CD4-positive, alpha-beta memory T cell (primary cell): ENCODE measurements at places on chromosomes 12 and 14. TPM values are rescaled to one million over a fixed set of nuclear protein-coding genes. Genes with fewer than 3 reads are reported as not detected.

GRCh38 chr12:47739979-47740378 is 14.7 kb upstream of the ENDOU start:
- H3K4me1 ChIP-seq = peaks cover 29% of the 10 kb centered on the region
- DNase-seq = no peak
- H3K36me3 ChIP-seq = no peaks in the 10 kb centered on the region
- H3K27ac ChIP-seq = no peak overlapping the region
- no peaks in the 10 kb centered on the region for H3K27me3 ChIP-seq

The NFE2 gene
- not detected for polyA plus RNA-seq

The MAP3K9 gene
- polyA plus RNA-seq = 0.47 TPM

DNA sequence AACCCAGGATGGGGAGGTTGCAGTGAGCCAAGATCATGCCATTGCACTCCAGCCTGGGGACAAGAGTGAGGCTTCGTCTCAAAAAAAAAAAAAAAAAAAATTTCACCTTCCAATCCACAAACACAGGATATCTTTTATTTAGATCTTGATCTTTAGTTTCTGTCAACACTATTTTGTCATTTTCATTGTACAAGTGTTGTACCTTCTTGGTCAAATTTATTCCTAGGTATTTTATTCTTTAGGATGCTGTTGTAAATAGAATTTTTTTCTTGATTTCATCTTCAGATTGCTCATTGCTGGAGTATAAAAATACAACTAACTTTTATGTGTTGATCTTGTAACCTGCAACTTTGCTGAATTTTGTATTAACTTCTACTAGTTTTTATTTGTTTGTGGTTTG is 60.8 kb downstream of the ARHGAP5 start:
- no peaks in the 10 kb centered on the region for H3K36me3 ChIP-seq
- H3K27ac ChIP-seq = no peak overlapping the region
- H3K27me3 ChIP-seq = no peaks in the 10 kb centered on the region
- no peak overlapping the region for H3K4me3 ChIP-seq
- no peak for DNase-seq

The SLC38A6 gene
- polyA plus RNA-seq = 8.7 TPM

GRCh38 chr14:106657460-106657859 is 1131.1 kb downstream of the TMEM121 start:
- no peak overlapping the region for H3K4me3 ChIP-seq
- H3K27ac ChIP-seq = no peak overlapping the region
- DNase-seq = peak; percentile 50
- no peaks in the 10 kb centered on the region for H3K36me3 ChIP-seq

- peaks cover 24% of the 10 kb centered on the region for H3K4me1 ChIP-seq
- H3K27me3 ChIP-seq = no peaks in the 10 kb centered on the region
- H3K27ac ChIP-seq = no peak overlapping the region
- no peaks in the 10 kb centered on the region for H3K36me3 ChIP-seq
Measured at GRCh38 chr14:98924046-98924445, 348.0 kb downstream of the BCL11B start.

DNA sequence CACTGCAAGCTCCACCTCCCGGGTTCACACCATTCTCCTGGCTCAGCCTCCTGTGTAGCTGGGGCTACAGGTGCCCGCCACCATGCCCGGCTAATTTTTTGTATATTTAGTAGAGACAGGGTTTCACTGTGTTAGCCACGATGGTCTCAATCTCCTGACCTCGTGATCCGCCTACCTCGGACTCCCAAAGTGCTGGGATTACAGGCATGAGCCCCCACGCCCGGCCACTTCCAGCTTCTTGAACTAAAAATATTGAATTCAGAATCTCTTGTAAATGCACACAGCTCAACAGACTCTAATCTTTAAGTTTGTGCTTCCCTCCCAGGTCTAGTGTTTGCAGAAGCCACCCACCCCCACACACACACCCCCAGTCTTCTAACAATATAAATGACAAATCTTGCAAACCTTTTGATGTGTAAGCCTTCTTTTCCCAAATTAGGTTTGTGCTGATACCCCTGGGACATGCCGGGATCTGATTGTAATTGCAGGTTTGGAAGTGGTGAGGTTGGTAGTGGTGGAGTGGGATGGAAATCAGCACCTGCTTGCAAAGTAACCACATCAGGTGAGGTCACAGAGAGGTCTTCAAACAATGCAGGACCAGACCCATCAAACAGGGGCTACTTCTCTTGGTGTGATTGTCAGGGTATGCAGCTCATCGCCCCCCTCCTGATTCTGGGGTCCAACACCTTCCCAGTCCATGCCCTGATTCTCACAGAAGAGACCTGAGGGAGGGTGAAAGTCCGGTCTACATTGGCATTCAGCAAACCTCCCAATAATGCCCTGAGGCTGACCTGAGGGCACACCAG is 51.4 kb upstream of the GPR132 start:
- no peak overlapping the region for H3K27ac ChIP-seq
- H3K27me3 ChIP-seq = peaks cover 7% of the 10 kb centered on the region
- H3K4me3 ChIP-seq = no peak overlapping the region
- no peak for DNase-seq

DNA sequence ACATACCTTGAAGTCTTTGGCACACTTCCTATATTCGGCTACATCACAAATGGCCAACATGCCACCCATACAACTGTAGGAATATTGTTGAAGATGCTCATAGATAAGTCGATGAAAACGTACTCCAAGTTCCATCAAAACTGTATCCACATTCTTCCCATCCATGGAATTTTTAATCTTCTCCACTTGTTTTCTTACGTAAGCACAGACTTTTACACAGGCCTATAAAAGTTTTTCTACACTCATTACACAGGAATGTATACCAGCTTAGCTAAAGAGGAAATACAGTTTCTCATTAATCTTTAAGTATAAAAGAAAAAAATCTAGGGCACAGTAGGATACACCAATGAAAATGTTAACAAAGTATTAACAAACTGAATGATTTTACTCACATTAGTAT is 59.1 kb downstream of the EXOC5 start:
- H3K4me1 ChIP-seq = no peaks in the 10 kb centered on the region
- H3K36me3 ChIP-seq = peaks cover 9% of the 10 kb centered on the region
- no peaks in the 10 kb centered on the region for H3K27me3 ChIP-seq
- no peak overlapping the region for H3K27ac ChIP-seq
- no peak for DNase-seq

- no peaks in the 10 kb centered on the region for H3K36me3 ChIP-seq
- no peak overlapping the region for H3K27ac ChIP-seq
- H3K27me3 ChIP-seq = no peaks in the 10 kb centered on the region
- no peak overlapping the region for H3K4me3 ChIP-seq
- DNase-seq = no peak
Measured at GRCh38 chr12:16955083-16955657, 349.2 kb upstream of the LMO3 start.

The HOXC12 gene
- not detected for polyA plus RNA-seq

The RHEBL1 gene
- polyA plus RNA-seq = 9.2 TPM

The RNU4-1 gene
- not detected for polyA plus RNA-seq
